ENCODE measurements at places on chromosomes 4 and X.

DNA sequence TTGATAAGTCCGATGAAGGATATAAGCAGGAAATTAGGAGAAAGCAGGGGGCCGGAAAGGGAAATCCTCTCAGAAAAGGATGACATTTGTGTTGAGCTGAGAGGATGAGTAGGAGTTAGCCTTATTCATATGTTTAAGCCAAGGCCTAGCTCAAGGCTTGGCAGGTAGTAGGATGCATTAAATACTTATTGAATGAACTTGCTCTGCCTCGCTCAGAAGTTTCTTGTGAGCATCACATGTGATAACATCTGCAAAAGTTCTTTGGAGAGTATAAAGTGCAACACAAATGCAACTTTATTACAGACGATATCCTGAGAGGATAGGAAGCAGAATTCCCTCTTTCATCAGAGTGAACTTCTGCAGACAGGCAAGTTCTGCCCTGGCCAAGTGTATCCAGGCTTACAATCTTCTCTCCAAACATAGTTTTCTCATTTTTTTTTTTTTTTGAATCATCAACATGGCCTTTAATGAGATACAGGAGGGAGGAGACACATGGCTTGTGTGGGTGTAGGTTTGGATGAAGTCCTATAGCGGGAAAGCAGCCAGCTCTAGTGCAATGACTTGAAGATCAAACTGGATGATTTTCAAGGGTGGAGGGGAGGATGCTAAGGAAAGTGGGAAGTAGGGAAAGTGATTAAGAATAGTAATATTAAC, 48.1 kb downstream of the LUZP4 start:
- DNase-seq: no peak

GRCh38 chrX:73768160-73768559, 205.2 kb downstream of the CHIC1 start:
- DNase-seq: no peak

DNA sequence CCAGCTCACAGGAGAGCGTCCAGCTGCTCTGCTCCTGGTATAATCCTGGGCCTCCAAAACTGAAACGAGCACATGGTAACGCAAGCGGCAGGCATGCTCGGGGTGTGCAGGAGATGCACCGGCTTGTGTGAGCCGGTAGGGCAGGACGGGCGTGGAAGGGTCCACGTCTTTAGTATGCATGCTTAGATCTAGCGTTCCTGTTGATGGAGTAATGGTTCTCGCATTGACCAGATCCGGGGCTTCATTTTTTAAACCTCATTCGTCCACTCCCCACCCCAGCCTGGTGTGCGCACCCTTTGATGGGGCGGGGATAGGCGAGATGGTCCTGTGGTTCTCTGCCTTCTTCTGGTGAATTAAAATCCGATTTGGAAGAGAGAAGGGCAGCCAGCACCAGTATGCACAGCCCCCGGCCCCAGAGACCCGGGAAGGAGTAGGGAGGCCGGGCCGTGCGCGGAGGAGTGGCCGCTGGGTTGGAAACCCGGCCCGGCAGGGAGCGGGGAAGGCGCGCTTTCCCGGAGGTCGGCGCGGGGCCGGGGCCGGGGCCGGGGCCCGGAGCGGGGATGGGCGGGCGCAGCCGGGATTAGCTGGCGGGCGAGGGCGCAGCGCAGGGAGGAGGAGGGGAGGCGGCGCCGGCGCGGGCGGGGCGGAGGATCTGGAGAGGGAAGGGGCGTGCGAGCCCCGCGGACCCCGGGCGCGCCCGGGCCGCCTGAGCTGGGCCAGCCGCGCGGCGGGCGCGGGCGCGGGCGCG, 39.9 kb downstream of the FAM149A start:
- no peak for DNase-seq

DNA sequence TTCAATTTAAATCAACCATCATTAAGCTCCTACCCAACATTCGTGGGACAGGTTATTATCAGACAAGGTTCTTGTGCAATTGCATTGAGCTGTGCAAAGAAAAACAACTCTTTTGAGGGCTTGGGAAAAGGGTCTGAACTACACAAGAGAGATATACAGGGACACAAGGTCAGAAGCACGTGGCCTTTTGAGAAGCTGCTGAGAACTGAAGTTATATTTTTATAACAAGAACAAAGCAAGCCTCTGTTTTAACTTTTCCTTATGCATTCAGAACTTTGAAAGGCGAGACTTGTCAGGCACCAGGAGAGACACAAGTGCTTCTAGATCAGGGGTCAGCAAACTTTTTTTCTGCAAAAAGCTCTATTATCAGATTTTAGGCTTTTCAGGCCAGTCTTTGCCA, 274.8 kb upstream of the VCX start:
- DNase-seq: no peak

DNA sequence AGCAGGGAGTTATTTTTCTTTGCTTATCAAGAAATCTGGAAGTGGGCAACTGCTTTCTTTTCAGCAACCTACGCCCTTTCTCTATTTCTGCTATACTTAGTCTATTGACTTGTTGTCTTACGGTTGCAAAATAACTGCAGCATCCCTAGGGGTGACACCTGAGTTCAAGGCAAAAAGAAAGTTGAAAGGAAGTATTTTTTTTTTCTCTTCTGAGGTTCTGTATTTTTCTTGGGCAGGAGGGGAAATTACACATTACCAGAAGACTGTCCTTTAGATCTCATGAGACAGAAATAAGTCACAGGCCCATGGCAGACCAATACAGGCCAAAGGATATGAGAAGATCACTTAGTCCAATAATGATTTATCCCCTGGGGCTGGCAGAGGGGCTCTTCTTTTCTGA, 204.7 kb upstream of the CASK start:
- DNase-seq: peak; percentile 44

DNA sequence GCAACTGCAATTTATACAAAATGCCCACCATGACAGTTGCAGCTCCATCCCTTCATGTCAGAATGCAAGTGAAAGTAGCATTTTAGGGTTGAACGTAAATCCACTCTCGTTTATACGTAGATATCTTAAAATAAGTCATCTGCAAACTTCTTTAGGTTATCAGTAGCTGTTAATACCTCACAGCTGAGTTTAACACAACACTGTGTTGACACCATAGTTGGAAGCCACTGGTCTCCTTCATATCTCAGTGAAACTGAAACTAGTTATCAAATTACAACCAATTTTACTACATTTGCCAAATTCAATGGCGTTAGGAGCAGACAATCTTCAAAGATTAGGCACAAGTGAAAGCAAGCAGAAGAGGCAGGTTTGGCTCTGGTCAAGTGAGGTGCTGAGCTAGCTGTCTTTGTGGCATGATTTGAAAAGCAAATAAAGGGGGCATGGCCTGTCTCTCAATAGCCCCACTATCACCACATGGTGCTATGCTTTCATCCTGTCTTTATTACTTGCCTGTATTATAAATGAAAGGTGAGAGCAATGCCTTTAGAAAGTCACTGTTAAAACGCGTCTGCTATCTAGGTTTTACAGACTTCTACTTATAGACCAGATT, 12.3 kb downstream of the PPP3CA start:
- DNase-seq: peak; percentile 27

GRCh38 chr4:10007436-10007740, 13.9 kb downstream of the SLC2A9 start:
- DNase-seq: no peak

DNA sequence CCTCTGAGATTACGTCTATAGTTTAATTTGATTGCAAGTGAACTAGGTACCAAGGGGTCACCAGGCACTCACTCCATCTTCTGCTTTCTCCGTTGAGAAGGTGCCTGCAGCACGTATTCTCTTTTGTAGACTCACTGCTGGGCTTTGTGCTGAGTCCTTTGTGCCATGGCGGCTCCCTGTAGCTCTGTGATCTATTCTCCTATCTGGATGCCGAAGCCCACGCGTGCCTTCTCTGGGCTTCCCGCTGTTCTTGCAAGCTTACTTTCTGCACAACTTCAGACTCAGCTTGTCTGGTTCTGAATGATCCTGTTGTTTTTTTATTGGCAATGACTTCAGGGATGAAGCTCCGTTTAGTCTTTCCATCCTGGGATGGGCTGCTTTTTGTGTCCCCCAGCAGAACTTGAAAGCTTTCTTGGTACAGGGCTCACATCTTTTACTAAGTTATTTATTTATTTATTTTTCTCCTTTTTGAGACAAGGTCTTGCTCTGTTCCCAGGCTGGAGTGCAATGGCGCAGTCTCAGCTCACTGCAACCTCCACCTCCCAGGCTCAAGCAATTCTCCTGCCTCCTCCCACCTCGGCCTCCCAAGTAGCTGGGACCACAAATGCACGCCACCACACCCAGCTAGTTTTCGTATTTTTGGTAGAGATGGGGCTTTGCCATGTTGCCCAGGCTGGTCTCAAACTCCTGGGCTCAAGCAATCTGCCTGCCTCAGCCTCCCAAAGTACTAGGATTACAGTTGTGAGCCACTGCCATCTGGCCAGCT, 100.9 kb upstream of the NKX1-1 start:
- DNase-seq: no peak

DNA sequence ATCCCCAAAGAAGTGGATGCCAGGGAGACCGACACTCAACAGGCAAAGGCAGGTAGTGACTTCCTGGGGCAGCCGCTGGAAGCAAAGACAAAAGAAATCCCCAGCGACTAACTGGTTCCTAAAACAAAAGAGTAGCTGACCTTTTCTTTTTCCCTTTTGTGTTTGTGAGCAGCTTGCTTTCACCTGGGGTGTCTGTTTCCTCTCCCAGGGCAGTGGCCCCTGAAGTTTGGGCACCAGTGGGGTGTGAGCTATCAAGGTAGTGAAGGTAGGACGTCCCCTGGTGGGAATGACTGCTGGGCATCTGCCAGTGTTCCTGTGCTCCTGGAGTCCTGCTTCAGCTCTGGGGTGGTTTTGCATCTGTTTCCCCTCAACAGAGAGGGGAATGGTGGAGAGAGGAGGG, 41.6 kb upstream of the STIM2 start:
- DNase-seq: no peak

GRCh38 chr4:123444290-123444731, 47.7 kb downstream of the SPRY1 start:
- DNase-seq: no peak

DNA sequence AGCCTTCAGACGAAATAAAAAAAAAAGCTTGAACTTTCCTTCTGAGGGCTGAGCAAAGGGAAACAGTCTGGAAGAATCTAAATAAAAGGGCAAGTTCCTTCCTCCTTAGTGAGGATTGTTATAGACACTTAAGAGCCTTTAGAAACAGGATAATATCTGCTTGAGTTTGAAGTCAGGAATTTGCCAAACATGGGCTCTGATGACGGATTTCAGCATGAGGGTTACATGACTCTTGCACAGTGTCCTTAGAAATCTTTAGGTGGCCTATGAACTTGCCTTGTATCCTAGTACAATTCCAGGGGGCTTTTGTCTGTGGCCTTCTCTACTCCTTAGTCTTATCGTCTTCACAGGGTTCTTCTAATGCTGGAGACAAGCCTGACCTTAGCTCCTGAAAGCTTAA, 94.1 kb downstream of the RLIM start:
- DNase-seq: no peak

- no peak for DNase-seq
These were observed 79.7 kb upstream of the OTUD4 start for GRCh38 chr4:145260091-145260490.

DNA sequence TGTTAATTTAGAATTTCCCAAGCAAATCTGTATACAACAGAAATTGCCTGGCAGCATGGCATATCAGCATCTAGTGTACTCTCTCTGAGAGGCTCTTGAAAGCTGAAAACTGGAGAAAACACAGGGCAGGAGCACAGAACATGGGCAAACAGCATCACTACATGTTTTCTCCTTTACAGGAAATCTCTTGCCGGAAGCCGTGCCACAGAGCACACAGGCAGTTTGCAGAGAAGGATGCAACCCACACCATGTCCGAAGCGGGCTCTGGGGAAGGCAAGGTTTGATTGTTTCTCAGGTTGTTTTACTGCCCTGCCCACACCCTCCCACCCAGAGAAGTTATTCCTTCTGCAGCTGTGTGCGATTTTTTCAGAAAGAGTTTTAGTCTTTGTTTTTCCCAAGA, 41.1 kb upstream of the FAM9C start:
- peak; percentile 66 for DNase-seq

- DNase-seq: no peak
These were observed 5.5 kb upstream of the PHF8 start for GRCh38 chrX:54049801-54050200.

- DNase-seq: peak; percentile 20
These were observed 166.0 kb downstream of the FBXW7 start for GRCh38 chr4:152369902-152370295.

GRCh38 chr4:38176165-38176564, 216.0 kb downstream of the PTTG2 start:
- DNase-seq: no peak

GRCh38 chrX:2967998-2968909, 38.1 kb upstream of the ARSH start:
- peak; percentile 2 for DNase-seq

- no peak for DNase-seq
These were observed 218.0 kb upstream of the AGTR2 start for GRCh38 chrX:115952417-115953092.

- DNase-seq: no peak
These were observed 155.4 kb upstream of the FAM241A start for GRCh38 chr4:111989817-111990216.

- DNase-seq: no peak
These were observed 48.7 kb upstream of the PHOX2B start for GRCh38 chr4:41797260-41797659.

DNA sequence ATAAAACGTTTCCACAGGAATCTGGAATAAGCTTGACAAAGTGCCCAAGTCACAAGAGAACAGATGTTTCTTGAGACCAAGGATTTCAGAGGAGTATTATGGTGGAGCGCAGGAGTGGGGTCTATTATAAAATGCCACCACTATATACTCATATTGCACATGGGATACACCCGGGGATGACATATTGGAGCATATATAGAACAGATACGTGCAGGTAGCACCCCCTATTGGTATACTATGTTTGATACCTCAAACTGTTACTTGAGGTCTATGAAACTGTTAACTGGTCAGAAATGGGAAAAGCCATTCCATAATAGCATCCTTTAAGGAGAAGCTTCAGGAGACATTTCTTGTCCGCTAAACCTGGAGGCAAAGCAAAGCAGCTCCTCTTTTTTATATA, 86.0 kb downstream of the PCYT1B start:
- peak; percentile 7 for DNase-seq

GRCh38 chr4:15963001-15963451, at the start of gene FGFBP2:
Gene FGFBP2, minus strand, starts transcription at chr4:15963175. Its CDS starts 46 bp downstream, at chr4:15963129.
- DNase-seq: peak; percentile 61

DNA sequence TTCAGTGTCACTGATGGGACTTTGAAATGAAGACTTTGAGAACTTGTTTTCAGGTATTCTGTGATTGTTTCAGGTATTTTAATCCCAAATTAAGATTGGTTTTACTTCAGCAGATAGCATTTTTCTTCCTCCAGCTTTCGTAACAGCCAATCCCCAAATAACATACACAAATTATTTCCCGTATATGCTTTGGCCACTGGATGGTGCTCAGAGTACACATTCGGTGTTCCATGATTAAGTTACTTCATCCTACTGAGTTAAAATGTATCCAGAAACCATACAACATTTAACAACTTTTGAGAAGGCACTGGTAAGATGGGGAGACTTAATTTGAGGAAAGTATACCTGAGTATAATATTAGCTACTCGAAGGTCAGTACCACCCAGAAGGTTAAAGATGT, 233.4 kb upstream of the FAM47A start:
- DNase-seq: no peak

DNA sequence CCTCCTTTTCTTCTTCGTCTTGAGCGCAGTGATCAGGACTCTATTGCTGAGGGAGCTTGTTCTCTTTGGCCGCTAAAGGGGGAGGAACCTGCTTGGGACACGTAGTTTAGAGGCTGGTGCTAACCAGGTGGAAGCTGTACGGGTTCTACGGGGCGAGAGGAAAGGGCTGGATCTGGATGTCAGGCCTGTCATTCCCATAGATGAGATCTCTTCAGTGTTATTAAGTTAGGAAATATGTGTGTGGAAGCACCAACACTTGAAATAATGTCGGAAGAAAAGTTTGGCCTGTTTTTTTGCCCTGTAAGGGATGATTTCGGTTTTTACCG, 643 bp downstream of the SRP72 start:
- DNase-seq: peak; percentile 51

Measured in CD4-positive, alpha-beta T cell treated with Interleukin-17A for 1 hour (primary cell).